ENCODE measurements at places on chromosomes 6 and 20. TPM values are rescaled to one million over a fixed set of nuclear protein-coding genes. Genes with fewer than 3 reads are reported as not detected.
A peak's percentile ranks its signal among the peaks of the same experiment; 100 is the strongest.

DNA sequence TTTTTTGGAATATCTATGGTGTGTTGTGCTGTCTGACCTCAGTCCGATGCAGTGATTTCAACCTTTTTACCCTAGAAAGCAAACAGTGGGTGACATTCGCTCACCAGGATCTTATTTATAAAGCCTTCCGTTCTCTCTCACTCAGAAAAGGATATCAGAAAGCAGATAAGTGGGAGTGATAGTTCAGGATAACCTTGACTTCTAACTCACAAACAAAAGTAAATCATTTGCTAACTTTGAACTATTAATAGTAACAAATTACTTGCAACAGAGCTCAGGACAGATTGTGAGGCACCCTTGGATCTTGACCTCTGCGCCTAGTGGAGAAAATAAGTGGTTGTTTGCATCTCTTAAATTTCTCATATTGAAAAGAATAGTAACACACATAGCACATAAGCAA is 637.1 kb upstream of the CITED2 start:
- no peak for DNase-seq
- H3K27ac ChIP-seq: no peak overlapping the region
- H3K36me3 ChIP-seq: no peaks in the 10 kb centered on the region
- no peak overlapping the region for H3K4me3 ChIP-seq
- H3K27me3 ChIP-seq: no peaks in the 10 kb centered on the region

GRCh38 chr6:167974640-167975344 is 22.7 kb upstream of the KIF25 start:
- no peak overlapping the region for H3K27ac ChIP-seq
- DNase-seq: peak; percentile 31
- peaks cover 8% of the 10 kb centered on the region for H3K4me1 ChIP-seq
- no peaks in the 10 kb centered on the region for H3K36me3 ChIP-seq

DNA sequence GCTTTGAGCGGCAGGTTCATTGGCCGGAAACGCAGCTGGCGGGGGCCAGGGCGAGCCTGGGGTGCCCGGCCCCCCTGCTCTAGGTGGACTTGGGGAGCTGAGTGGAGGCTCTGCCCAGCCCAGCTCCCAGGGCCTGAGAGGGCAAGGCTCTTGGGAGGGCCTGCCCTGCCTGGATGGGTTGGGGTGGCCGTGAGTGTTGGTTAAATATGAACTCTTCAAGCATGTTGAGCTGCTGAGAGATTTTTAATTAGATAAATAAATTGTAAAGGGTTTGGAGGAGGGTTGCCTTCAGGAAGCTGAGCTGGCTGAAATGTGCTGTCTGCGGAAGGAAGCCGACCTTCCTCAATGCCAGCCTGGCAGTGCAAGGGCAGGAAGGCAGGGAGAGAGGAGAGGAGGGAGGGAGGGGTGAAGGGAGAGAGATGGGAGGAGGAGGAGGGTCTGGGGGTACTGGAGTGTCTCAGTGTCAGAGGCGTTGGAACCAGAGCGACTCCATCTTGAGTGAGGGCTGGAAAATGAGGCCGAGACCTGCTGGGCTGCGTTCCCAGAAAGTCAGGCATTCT is 39.4 kb upstream of the PMEPA1 start:
- H3K36me3 ChIP-seq: no peaks in the 10 kb centered on the region
- H3K27ac ChIP-seq: peak overlapping the region; percentile 96
- no peak overlapping the region for H3K4me3 ChIP-seq
- DNase-seq: peak; percentile 71
- H3K27me3 ChIP-seq: no peaks in the 10 kb centered on the region
- H3K4me1 ChIP-seq: peaks cover 29% of the 10 kb centered on the region

- no peaks in the 10 kb centered on the region for H3K36me3 ChIP-seq
- H3K4me3 ChIP-seq: peak overlapping the region; percentile 38
- H3K27me3 ChIP-seq: peaks cover 3% of the 10 kb centered on the region
- no peak for DNase-seq
- H3K4me1 ChIP-seq: peaks cover 10% of the 10 kb centered on the region
Measured at GRCh38 chr20:62860924-62861691, 514 bp downstream of the TCFL5 start.

DNA sequence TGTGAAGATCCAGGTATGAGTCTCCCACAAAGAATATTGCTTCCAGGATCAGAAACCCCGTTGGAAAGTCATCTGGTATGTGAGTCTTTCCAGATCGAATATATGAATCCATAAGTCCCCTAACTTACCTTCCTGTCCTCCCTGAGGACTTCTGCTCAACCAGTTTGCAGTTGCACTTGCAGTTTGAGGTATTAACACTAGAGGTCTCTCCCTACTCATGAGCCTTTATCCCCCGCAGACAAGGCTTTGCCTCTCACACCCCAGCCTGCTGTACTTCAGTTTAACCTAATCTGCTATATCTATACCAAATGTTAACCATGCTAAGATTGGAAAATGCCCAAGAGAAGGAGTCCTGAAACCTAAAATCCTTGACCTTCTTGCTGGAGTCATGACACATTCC is 135.3 kb upstream of the DEFB112 start:
- H3K4me3 ChIP-seq: no peak overlapping the region
- H3K4me1 ChIP-seq: no peaks in the 10 kb centered on the region
- no peaks in the 10 kb centered on the region for H3K27me3 ChIP-seq
- no peak for DNase-seq

DNA sequence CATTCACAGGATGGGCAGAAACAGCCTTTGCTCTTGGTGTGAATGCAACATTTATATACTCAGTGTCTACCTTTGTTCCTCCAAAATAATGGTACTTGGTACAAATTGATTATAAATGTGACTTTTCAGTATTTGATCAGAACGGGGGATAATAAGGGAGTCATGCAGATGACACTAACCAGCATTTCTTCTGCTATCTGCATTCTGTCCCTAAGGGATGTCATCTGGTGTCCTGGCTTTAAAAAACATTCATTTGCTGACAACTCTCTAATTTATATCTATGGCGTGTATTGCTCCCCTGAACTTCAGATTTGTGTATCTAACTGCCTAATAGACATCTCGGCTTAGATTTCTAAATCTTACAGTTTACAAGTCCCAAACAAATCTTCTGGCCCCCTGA is 76.4 kb upstream of the FLRT3 start:
- no peaks in the 10 kb centered on the region for H3K27me3 ChIP-seq
- no peaks in the 10 kb centered on the region for H3K36me3 ChIP-seq
- no peak overlapping the region for H3K27ac ChIP-seq

DNA sequence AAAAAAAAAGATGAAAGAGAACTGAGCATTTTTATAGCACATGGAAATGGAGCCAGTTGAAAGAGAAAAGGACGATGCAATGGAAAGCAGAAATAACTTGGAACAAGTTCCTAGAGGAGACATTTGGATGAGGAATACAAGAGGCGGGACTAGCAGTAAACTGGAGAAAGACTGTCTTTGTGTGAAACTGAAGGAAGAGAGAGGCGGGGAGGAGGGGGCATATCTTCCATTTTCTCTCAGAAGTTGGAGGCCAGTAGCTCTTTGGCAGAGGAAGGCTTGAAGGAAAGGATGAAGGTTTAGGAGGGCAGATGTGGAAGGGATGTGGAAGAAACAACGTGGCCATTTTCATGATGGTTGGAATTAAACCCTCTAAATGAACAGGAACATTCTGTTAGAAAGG is 33.0 kb upstream of the ADGRF1 start:
- H3K4me1 ChIP-seq: no peaks in the 10 kb centered on the region
- H3K4me3 ChIP-seq: no peak overlapping the region
- peaks cover 10% of the 10 kb centered on the region for H3K27me3 ChIP-seq
- H3K36me3 ChIP-seq: no peaks in the 10 kb centered on the region

DNA sequence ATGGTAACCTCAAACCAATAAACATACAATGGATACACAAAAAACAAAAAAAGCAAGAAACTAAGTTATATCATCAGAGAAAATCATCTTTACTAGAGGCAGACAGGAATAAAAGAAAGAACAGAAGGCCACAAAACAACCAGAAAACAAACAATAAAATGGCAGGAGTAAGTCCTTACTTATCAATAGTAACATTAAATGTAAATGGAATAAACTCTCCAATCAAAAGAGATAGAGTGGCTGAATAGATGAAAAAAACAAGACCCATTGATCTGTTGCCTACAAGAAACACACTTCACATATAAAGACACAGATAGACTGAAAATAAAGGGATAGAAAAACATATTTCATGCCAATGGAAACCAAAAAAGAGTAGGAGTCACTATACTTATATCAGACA is 81.3 kb upstream of the GJE1 start:
- DNase-seq: no peak
- no peak overlapping the region for H3K4me3 ChIP-seq
- no peak overlapping the region for H3K27ac ChIP-seq
- no peaks in the 10 kb centered on the region for H3K27me3 ChIP-seq

DNA sequence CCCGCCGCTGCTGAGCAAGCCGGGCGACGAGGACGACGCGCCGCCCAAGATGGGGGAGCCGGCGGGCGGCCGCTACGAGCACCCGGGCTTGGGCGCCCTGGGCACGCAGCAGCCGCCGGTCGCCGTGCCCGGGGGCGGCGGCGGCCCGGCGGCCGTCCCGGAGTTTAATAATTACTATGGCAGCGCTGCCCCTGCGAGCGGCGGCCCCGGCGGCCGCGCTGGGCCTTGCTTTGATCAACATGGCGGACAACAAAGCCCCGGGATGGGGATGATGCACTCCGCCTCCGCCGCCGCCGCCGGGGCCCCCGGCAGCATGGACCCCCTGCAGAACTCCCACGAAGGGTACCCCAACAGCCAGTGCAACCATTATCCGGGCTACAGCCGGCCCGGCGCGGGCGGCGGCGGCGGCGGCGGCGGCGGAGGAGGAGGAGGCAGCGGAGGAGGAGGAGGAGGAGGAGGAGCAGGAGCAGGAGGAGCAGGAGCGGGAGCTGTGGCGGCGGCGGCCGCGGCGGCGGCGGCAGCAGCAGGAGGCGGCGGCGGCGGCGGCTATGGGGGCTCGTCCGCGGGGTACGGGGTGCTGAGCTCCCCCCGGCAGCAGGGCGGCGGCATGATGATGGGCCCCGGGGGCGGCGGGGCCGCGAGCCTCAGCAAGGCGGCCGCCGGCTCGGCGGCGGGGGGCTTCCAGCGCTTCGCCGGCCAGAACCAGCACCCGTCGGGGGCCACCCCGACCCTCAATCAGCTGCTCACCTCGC is 1.5 kb downstream of the ARID1B start:
- peak overlapping the region; percentile 97 for H3K4me3 ChIP-seq
- peak; percentile 43 for DNase-seq
- H3K27ac ChIP-seq: peak overlapping the region; percentile 79
- H3K4me1 ChIP-seq: peaks cover 46% of the 10 kb centered on the region

DNA sequence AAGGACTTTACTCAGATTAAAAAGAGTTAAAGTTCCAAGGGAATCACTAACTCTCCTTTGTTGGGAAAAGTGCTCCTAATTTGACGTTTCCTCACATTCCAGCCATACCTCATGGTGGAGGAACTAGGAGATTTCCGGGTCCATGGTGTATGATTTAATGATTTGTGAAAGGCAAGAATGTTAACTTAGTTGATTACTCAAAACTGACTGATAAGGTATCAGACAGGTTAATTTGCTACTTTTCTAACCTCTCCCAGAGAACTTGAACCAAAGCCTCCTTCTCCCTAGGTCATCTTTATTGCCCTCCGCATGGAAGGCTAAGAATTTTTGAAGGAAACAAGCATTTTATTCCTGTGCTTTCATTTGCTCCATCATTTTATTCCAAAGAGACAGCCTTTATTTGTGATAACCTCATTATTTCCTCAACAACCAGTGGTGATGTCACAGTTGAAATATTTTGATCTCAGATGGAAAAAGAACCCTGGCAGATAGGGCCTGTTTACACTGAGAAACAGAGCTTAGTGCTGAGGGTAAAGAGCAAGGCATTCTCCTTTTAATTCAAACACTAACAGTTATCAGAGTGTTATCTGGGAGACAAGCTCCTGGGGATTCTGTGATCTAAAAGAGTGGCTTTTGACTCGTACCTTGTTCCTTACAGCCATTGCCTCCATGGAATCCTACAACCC is 57.4 kb upstream of the BMP2 start:
- no peaks in the 10 kb centered on the region for H3K27me3 ChIP-seq
- peaks cover 48% of the 10 kb centered on the region for H3K4me1 ChIP-seq
- peak; percentile 73 for DNase-seq
- H3K4me3 ChIP-seq: no peak overlapping the region
- peak overlapping the region; percentile 49 for H3K27ac ChIP-seq

DNA sequence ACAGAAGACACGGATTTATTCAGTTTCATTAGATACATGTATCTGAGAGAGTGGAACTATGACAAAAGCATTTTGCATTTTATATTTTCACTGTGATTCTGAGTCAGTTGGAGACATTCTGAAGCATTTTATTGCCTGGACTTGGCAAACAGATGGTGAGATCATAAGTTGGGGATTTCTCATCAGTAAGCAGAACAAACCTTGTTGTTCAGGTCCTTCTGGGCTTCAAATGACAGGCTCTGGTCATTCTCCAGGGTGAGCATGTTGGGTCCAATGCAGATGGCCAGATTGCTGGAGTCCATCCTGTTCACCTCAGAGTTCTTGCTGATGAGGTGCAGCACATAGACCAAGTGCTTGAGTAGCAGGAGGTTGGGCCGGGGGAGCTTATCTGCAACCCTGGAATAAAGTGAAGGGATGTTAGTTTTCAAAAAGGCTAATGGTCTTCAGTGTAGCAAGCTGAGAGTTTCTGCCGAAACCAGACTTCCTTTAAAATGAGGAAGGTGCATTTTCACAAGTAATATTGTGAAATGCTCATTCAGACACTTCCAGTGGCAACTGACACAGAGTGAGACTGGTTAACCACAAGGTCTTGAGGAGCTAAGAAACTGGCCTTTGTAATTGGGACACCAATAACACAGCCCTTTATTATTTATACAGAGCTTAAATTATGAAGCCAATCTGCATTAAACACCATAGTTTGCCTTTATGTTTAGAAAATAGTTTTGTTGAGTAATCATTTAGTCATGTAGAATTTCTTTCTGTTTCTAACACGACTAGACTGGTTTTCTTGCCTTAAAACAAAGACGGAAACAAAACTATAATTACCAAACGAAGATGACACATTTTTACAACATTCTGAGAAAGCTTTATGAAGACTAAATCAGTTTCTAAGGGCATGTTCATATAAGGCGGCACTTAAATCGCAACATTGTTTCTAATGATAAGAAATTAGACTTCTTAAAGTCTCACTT is 5.6 kb downstream of the TAGAP start:
- H3K4me1 ChIP-seq: no peaks in the 10 kb centered on the region
- H3K27me3 ChIP-seq: peaks cover 6% of the 10 kb centered on the region
- no peak for DNase-seq
- H3K27ac ChIP-seq: no peak overlapping the region
- no peaks in the 10 kb centered on the region for H3K36me3 ChIP-seq

- no peaks in the 10 kb centered on the region for H3K36me3 ChIP-seq
- H3K27me3 ChIP-seq: peaks cover 13% of the 10 kb centered on the region
- no peak overlapping the region for H3K4me3 ChIP-seq
- H3K4me1 ChIP-seq: no peaks in the 10 kb centered on the region
Measured at GRCh38 chr20:48364688-48365421, 462.9 kb downstream of the PREX1 start.

GRCh38 chr6:10908228-10908627 is 21.4 kb downstream of the SYCP2L start:
- H3K27ac ChIP-seq: no peak overlapping the region
- no peaks in the 10 kb centered on the region for H3K36me3 ChIP-seq

GRCh38 chr6:15330174-15330944 is 84.5 kb downstream of the JARID2 start:
- H3K4me3 ChIP-seq: no peak overlapping the region
- H3K27ac ChIP-seq: no peak overlapping the region
- H3K36me3 ChIP-seq: no peaks in the 10 kb centered on the region
- DNase-seq: peak; percentile 42
- H3K27me3 ChIP-seq: no peaks in the 10 kb centered on the region

MUCL3 gene
- not detected for total RNA-seq

BFSP1 gene
- 3.7 TPM for total RNA-seq

SAPCD1 gene
- total RNA-seq: 9.4 TPM

OLIG3 gene
- total RNA-seq: not detected

OPRL1 gene
- 1.9 TPM for total RNA-seq

OPRM1 gene
- total RNA-seq: not detected

TGM3 gene
- not detected for total RNA-seq

RBPJL gene
- total RNA-seq: not detected

SSR1 gene
- 149 TPM for total RNA-seq

CD93 gene
- total RNA-seq: 413 TPM

DCDC2 gene
- total RNA-seq: not detected

SMLR1 gene
- total RNA-seq: not detected
